ENCODE measurements at places on chromosomes 7 and 10. TPM values are rescaled to one million over a fixed set of nuclear protein-coding genes. Genes with fewer than 3 reads are reported as not detected.
A peak's percentile ranks its signal among the peaks of the same experiment; 100 is the strongest.

SLC12A9 gene
- polyA plus RNA-seq = 10.2 TPM

SLC39A12 gene
- 0.01 TPM for polyA plus RNA-seq

GRCh38 chr10:100186253-100187212, 704 bp upstream of the ERLIN1 start:
- DNase-seq = peak; percentile 49

DNA sequence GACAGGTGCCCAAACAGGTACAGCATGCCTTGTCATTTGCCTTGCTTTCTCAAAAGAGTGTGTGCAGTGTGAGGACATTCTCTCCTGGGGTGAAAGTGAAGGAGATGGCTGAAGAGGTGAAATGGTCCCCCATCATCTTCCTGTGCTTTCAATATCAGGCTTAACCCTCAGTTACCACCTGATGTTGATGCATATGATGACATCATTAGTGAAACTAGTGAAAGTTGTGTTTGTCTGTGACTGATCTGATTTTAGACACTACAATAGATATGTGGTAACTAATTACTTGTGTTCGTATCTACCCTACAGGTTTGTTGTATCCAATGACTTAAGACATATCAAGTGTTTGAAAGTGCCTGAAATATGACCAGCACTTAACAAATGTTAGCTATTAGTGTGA, 24.4 kb upstream of the LRRC18 start:
- no peak for DNase-seq

- no peak for DNase-seq
Measured at GRCh38 chr10:8074881-8075280, 20.4 kb downstream of the GATA3 start.

- DNase-seq = no peak
Measured at GRCh38 chr10:576130-576465, 113.4 kb downstream of the DIP2C start.

DNA sequence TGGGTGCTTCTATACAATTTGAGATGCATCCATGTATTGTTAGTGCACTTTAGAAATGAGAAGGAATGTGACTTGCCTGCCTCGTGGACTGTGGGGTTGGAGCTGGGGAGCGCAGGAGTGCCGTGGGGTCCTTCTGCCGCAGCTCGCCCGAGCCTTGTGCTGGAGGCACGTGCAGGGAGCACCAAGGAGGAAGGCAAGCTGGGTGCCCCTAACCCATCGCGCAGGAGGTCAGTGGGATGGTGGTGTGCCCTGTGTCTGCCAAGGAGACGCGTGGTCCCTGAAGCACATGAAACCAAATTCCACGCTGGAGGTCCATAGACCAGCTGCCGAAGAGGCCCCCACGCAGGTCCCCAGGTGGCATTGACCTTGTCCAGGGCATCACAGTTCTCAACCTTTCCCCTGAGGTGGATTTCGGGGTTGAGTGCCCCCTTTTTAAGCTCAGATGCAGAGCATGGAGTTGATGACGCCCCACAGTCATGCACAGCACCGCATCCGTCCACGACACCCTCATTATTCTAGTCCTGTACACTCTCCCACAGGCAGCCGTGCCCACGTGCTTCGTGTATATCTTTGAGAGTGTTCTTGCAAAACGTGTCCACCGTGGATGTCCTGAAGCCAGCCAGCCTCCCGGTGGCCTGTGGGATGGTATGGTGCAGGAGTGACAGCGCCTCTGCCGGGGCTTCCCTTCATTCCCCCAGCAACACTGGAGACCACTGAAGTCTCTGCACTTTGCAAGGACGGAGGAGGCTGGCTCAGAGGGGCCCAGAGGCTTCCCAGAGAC, 35.5 kb downstream of the FKBP6 start:
- no peak for DNase-seq

- DNase-seq = no peak
Measured at GRCh38 chr7:119439192-119439591, 833.8 kb upstream of the KCND2 start.

GRCh38 chr10:71972746-71973695, 8.8 kb downstream of the CHST3 start:
- no peak for DNase-seq

GRCh38 chr10:35857860-35858259, 215.8 kb upstream of the FZD8 start:
- DNase-seq = no peak

DNA sequence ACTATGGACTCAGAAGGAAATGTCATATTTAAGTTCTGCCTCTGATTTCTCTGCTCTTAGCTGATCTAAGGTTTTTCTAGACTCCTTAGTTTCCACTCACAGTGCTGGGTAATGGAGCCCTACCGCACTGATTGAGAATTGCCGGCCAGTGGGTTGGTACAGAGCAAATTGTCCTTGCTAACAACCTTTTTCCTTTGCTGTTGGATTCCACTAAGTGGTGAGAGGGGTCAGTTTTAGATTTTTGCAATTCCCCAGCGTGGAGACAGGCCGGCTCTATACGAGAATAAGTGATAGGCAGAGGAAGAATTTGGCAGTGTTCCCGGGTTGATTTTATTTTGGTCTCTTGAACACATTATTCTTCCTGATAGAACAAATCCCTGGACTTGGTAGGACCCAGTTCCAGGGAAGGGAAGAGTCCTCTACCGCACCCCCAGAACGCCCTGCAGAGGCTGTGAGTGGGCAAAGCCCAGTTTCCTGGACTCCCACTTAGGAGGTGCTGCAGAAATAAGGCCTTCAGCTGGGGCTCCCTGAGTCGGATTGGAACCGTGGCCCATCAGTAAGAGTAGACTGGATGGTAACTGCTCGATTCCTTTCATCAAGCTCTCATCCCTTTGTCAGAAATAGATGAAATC, 3.0 kb upstream of the NRP1 start:
- DNase-seq = peak; percentile 21
